ENCODE measurements at places on chromosomes 2 and 18. TPM values are rescaled to one million over a fixed set of nuclear protein-coding genes. Genes with fewer than 3 reads are reported as not detected.

The OTX1 gene
- total RNA-seq, result 0.87 TPM

The FAP gene
- total RNA-seq, result 47.1 TPM

The CD8B gene
- total RNA-seq, result not detected

- peak overlapping the region; percentile 53 for H3K27ac ChIP-seq
- H3K4me3 ChIP-seq, result no peak overlapping the region
- H3K36me3 ChIP-seq, result no peaks in the 10 kb centered on the region
- DNase-seq, result no peak
- peaks cover 12% of the 10 kb centered on the region for H3K4me1 ChIP-seq
- H3K27me3 ChIP-seq, result peaks cover 16% of the 10 kb centered on the region
Observed at GRCh38 chr2:17800693-17801458, 15.4 kb upstream of the MSGN1 start.

- H3K27ac ChIP-seq, result no peak overlapping the region
- peaks cover 43% of the 10 kb centered on the region for H3K27me3 ChIP-seq
- no peak overlapping the region for H3K4me3 ChIP-seq
- no peaks in the 10 kb centered on the region for H3K36me3 ChIP-seq
- H3K4me1 ChIP-seq, result peaks cover 2% of the 10 kb centered on the region
- DNase-seq, result no peak
Observed at GRCh38 chr2:70779911-70780545, 10.4 kb downstream of the FIGLA start.

DNA sequence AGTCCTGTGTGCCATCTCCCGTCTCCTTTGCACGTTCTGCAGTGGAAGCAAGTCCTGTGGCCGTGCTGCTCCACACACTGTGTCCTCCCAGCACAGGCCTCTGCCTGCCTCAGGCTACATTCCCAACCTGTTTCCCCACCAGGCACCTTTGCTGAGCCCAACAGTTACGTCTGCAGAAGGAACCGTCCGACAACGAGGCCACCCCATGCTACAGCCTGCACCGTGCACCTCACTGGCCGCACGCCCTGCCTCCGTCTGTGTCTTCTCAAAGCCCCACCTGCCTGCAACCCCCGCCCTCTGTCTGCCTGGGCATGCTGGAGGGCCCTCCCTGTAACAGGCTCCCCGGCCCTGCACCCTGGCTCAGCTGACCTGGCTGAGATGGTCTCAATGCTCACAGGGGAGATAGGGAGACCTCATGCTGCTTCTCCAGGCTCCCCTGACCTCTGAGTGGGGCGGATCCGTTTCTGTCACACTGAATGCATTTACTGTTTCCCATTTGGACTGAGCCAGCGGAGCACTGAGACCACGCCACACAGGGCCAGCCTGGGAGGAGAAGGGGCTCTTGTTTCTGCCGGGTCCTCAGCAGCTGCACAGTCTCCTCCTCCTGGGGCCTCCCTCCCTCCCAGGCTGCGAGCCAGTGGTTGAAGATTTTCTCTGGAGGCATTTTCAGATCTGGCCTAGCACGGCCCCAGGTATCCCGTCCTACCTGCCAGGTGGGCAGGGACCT is 109.1 kb upstream of the OTOS start:
- peak overlapping the region; percentile 40 for H3K4me3 ChIP-seq
- H3K27me3 ChIP-seq, result no peaks in the 10 kb centered on the region
- no peaks in the 10 kb centered on the region for H3K36me3 ChIP-seq
- peak overlapping the region; percentile 89 for H3K27ac ChIP-seq
- H3K4me1 ChIP-seq, result peaks cover 65% of the 10 kb centered on the region

DNA sequence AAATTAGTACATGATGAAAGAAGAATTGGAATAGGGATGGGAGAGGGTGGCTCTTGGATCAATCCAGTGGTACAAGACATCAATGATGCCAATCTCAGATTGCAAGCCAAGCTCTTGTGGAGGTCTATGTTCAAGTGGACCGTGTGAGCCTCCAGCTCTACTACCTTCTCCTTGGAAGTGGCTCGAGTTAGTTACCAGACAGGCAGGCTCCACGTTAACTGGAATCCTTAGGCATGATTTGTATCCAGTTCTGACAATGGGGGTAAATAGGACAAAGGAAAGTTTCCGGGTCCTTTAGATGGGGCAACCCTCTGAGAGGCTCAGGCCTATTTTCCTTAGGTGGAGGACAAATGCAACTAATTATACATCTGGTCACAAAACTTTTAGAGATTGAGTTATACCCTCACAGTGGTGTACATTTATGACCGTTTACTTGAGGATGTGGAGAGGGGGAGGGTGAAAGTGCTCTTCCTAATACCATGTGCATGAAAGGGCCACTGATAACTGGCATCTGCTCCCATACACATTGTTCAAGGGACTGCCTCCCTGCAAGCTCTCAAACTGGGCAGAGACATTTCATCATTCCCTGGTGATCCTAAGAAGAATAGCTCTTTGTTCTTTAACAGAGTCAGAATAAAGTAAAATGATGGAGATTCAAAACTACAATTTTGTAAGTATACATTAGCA is 180.2 kb downstream of the SOCS6 start:
- peaks cover 20% of the 10 kb centered on the region for H3K4me1 ChIP-seq
- H3K4me3 ChIP-seq, result no peak overlapping the region
- H3K27ac ChIP-seq, result no peak overlapping the region
- H3K27me3 ChIP-seq, result peaks cover 9% of the 10 kb centered on the region
- DNase-seq, result no peak
- no peaks in the 10 kb centered on the region for H3K36me3 ChIP-seq

Measured in mesothelial cell of epicardium (in vitro differentiated cells).